ENCODE measurements at places on chromosomes 1 and 21.

DNA sequence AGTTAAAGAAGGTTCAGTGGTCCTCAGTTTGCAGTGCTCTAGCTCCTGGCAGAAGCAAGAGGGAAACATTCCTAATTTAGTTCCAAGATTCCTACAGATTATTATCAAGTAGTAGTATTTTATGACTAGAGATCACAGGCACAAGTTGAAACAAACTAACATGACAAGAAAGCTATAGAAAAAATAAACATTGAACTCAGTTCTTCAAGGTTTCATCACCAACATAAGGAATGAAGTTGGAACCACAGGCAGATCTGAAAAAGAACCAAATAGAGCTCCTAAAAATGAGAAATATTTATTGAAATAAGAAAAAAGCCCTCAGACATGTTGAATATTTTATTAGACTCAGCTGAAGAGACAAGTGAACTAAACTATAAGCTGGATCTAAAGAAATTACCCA is 40.6 kb downstream of the PDC start:
- no peak for DNase-seq

- no peak for DNase-seq
Observed at GRCh38 chr1:23149114-23149513, 19.5 kb downstream of the LUZP1 start.

- no peak for DNase-seq
Observed at GRCh38 chr1:181062836-181063428, 25.6 kb upstream of the IER5 start.

DNA sequence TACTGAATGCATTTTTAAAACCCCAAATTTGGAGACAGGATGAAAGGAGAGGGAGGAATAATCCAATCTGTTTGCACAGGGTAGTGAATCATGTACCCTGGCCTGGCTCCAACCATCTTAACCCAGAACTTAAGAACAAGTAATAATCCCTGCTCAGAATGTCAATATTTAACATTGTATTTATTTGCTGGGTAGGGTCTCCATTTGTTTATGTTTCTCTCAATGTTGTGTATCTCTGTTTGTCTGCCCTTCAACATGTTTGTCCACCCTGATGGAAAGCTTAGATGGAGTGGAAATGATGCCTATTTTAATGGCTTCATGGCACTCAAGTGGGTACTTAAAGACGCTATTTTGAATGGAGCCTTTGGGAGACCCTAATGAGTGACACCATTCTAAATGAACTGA is 54.4 kb upstream of the CDC42BPA start:
- DNase-seq = no peak

- no peak for DNase-seq
Observed at GRCh38 chr1:29275435-29275834, 39.1 kb downstream of the PTPRU start.

DNA sequence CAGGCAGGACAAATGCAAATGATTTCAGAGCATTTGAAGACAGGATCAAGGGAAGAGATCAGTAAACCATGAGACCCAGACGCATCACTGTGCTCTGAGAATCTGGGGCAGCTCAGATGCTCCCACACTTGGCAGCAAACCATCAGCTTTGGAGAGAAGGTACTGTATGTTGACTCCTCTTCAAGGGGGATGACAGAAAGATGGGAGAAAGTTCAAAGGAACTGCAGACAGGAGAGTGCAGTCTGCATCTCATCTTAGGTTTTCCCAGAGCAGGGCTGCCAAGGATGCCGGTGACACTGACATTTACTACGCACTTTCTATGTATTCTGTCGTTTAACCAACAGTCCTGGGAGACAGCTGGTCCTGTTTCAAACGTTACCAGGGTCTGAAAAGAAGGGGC is 35.8 kb downstream of the OLFML2B start:
- no peak for DNase-seq

GRCh38 chr21:23401278-23401677 is 2206.0 kb downstream of the MRPL39 start:
- DNase-seq = no peak

DNA sequence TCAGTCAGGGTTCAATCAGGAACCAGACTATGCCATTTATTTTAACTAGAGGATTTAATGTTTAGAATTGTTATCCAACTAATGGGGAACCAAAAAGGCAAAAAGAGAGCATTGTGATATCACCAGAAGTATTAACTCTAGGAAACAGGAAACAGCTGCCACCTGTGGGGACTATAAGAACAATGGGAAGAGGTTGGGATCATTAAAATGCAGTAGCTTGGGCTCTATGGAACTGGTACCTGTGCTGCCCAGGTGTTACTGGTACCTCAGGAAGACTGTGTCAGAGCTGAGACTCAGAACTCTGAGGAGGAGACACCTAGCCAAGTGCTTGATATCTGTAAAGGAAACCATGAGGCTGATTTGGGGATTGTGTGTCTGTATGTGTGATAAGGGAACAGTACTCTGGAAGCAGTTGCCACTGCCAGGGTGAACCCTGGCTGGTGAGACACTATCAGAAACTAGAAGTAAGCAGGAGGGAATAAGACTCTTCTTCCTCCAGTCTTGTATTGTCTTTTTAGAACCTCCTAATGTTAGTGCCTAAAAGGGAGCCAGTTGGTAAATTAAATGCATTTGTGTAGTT is 49.4 kb downstream of the MAN1A2 start:
- DNase-seq = no peak

GRCh38 chr1:118257946-118258345 is 72.9 kb upstream of the SPAG17 start:
- no peak for DNase-seq

GRCh38 chr1:27887215-27888021 is 15.1 kb downstream of the THEMIS2 start:
- DNase-seq = no peak

- no peak for DNase-seq
Observed at GRCh38 chr1:178960482-178961240, 65.0 kb upstream of the FAM20B start.

DNA sequence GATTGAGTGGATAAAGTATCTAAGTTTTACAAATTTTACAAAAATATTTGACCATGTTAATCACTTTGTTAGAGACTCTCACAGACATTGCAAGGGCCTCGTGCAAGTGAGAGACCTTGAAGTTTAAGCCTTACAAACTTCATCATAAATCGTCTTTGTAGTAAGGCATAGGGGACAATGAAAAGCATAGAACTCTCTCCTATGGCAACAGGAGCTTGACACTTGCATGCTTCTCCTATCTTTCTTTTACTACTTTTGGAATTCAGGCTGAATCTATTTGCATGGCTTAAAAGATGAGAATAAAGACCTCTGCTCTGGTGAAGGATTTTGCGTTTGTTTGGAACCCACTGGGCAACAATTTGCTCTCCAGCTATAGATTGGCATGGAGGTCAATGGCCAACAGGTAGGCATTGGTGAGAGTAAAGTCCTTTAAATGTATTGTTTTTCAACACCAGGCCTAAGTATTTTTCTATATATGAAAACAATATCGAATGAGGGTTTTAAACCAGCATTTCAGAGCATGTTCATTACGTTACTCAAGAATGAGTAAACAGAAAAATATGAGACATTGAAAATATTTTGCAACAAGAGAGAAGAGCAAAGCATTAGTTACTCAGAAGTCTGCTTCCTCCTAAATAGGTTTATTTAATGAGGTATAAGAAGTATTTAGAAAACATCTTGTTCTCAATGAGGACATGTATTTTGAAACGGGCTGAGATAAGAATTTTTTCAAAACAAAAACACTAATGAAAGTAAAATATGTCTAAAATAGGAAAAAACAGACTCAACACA is 192.2 kb downstream of the TGFB2 start:
- DNase-seq = no peak

DNA sequence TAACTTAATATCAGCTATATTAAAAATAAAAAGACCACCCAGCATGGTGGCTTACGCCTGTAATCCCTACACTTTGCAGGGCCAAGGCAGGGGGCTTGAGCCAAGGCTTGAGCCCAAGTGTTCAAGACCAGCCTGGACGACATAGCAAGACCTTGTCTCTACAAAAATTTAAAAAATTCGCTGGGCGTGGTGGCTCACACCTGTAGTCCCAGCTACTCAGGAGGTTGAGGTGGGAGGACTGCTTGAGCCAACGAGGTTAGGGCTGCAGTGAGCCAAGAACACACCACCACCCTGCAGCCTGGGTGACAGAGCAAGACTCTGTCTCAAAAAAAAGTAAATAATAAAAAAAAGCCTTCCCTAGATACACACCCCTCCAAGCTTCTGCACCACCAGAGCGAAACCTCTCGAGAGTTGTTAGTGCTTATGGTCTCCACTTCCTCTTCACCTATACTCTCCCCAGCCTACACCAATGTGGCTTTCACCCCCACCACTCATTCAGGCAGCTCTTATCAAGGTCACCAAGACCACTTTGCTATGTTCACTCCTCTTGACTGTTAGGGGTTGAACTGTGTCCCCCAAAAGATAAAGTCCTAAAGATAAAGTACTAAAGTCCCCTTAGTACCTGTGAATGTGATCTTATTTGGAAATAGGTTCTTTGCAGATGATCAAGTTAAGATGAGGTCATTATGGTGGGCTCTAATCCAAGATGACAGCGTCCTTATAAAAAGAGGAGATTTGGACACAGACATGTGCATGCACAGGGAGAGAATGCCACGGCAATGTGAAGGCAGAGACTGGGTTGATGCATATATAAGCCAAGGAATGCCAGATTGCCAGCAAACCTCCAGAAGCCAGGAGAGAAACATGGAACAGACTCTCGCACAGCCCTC is 6.8 kb upstream of the PPP1R15B start:
- DNase-seq = no peak

- peak; percentile 4 for DNase-seq
Observed at GRCh38 chr1:19563324-19564097, 78.2 kb upstream of the CAPZB start.

DNA sequence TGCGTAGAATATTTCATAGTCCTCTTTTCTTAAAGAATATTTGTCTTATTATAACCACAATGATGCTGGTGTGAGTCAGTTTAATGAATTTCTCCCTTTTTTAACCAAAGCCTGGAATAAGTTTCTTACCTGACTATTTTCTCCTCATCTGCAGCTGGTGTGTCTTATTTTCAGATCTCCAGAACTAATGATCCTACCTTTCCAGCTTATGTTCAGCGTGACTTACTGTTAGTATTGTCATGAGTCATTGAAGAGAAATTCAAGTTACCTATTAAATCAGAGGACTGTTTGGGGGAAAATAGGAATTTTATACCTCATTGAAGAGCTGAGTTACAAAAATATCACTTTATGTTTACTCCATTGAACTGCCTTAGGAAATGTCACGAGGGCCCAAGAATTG is 482.1 kb downstream of the RWDD3 start:
- DNase-seq = no peak

DNA sequence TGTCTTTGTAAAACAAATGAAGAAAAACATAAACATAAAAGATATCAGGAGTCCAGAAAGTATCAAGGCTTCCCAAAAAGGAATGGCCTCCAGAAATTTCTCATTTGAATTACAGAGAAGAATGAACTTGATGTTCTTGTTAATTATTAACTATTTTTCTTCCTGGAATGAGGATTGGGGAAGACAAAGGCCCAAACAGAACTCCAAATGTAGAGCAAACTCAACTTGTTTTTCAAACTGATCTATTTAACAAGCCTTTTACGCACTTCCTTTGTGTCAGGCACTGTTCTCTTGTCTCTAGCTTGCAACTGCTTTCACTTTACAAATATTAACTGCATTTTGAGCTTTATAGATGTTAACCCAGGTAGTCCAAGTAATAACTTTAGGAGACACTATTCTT is 45.5 kb downstream of the LAMC2 start:
- DNase-seq = no peak

GRCh38 chr1:162951553-162952315 is 90.8 kb upstream of the CCDC190 start:
- DNase-seq = no peak

- no peak for DNase-seq
Observed at GRCh38 chr1:209430107-209430506, 153.4 kb upstream of the CAMK1G start.

DNA sequence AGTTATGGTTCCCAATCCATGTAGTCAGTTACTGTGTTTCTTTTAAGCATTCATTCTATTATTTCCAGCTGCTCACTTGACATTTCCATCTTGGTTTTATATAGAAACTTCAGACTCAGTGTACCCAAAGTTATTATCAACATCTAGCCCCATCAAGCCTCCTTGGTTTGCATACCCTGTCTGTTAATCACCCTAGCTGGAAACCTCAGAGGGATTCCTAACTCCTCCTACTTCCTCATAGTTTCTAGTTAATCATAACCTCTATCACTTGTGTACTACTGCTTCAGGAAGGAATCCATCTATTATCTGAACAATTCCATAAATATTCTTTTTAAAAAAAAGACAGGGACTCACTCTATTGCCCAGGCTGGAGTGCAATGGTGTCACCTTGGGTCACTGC is 293.3 kb downstream of the SDCCAG8 start:
- DNase-seq = no peak

- DNase-seq = no peak
Observed at GRCh38 chr1:43237121-43237520, 32.7 kb upstream of the TMEM125 start.

DNA sequence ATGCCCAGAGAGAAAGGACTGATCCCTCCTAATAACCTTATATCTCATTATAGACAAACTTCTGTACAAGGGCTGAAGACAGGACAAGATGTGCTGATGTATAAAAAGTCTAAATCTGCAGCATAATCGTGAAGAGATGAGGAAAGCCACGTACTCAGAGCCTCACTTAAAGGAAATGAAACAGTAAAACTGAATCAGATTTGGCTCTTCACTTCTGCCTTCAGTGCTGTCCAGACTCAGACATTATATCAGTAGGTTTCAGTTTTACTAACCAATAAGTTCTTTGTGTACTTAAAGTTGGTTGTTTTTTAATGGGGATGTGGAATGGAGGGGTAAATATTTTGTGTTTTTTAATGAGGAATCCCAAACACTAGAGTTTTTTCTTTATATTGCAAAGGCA is 45.3 kb upstream of the RGS1 start:
- no peak for DNase-seq

- DNase-seq = no peak
Observed at GRCh38 chr1:8821084-8821483, 3.6 kb upstream of the RERE start.

DNA sequence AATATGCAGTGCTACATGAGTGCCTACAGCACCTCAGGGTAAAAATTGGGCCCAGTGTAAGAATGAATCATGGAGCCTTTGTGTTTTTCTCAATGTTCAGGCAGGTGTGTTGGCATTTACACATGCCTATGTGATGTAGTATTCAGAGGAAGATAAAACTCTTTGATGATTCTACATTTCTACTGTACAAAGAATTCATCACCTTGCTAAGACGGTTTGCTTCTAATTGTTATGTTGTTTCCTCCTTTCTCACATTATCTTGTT is 867.3 kb downstream of the TTLL7 start:
- DNase-seq = no peak

Measured in retina (tissue), 1 donor.